Heart left ventricle (tissue), 16 donors: ENCODE measurements at places on chromosomes 7 and 10. TPM values are rescaled to one million over a fixed set of nuclear protein-coding genes. Genes with fewer than 3 reads are reported as not detected.
A peak's percentile ranks its signal among the peaks of the same experiment; 100 is the strongest.

DNA sequence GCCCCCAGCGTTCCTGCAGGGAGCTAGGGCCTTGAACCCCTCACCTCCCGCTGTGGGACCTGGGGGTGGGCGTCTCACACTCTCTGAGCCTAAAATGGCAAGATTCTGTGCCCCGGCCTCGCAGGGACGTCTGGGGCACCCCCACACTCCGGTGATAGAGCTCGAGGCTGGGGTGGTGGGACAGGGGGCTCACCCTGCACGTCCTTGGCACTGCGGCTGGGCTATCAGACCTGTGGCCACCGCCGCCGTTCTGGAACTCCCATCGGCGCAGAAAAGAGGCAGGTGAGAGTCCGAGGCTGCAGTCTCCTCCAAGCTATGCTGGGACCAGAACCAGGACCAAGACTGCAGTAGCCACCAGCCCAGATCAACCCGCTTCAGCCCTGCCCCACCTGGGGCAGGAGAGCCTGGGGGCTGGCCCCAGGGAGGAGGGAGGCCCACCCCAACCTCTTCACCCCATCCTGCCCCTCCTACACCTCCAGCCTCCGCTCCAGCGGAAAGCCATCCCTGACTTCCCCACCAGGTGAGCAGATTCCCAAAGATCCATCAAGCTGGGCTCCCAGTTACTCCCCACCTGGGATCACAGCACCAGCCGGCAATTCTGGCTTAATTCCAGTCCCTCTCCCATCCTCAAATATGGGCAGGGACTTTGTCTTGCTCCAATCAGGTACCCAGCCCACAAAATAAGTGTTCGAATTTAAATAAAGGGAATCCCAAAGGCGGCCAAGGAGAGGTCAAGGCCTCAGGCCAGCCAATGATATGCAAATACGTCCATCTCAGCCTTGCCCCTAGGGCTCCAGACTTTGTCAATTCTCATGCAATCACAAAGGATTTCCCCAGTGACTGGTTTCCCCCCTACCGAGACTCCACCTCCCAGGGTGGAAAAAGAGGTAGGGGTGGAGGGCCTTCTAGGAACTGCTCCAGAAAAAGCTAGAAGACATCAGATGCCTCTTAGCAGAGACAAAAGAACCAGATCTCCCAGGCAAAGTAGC, 16.4 kb downstream of the TNRC18 start:
- H3K4me3 ChIP-seq: no peak overlapping the region
- DNase-seq: no peak
- H3K27ac ChIP-seq: no peak overlapping the region
- H3K36me3 ChIP-seq: peaks cover 19% of the 10 kb centered on the region
- peaks cover 9% of the 10 kb centered on the region for H3K4me1 ChIP-seq
- H3K27me3 ChIP-seq: no peaks in the 10 kb centered on the region

DNA sequence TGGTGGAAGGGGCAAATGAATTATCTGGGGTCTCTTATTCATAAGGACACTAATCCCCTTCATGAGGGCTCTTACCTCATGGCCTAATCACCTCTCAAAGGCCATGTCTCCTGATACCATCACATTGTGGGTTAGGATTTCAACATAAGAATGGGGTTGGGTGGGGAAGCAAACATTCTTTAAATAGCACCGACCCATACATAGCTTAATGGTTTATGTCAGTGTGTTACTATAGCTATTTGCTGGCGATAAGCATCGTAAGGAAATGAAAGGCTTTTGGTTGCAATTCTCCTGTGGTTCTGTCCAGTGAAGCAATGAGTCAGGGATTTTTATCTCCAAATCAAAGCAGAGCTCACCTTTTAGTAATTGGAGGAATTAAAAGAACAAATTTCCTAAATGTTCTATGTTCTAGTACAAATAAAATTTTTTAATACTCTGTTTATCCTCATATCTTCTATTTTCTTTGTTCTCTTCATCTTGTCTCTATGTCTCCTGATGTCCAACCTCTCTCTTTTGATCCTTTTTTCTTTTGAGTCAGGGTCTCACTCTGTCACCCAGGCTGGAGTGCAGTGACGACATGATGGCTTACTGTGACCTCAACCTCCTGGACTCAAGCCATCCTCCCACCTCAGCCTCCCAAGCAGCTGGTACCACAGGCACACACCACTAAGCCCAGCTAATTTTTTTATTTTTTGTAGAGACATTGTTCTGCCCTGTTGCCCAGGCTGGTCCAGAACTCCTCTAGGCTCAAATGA, 57.0 kb upstream of the GLCCI1 start:
- H3K4me3 ChIP-seq: no peak overlapping the region
- no peaks in the 10 kb centered on the region for H3K36me3 ChIP-seq
- H3K4me1 ChIP-seq: no peaks in the 10 kb centered on the region
- DNase-seq: no peak
- H3K27ac ChIP-seq: no peak overlapping the region

GRCh38 chr10:111493024-111493625, 416.3 kb downstream of the ADRA2A start:
- H3K27me3 ChIP-seq: no peaks in the 10 kb centered on the region
- H3K4me1 ChIP-seq: no peaks in the 10 kb centered on the region
- H3K27ac ChIP-seq: no peak overlapping the region
- H3K36me3 ChIP-seq: no peaks in the 10 kb centered on the region
- no peak for DNase-seq
- no peak overlapping the region for H3K4me3 ChIP-seq

- H3K4me3 ChIP-seq: no peak overlapping the region
- H3K4me1 ChIP-seq: no peaks in the 10 kb centered on the region
- peak overlapping the region; percentile 38 for H3K27ac ChIP-seq
- H3K36me3 ChIP-seq: no peaks in the 10 kb centered on the region
- DNase-seq: no peak
Measured at GRCh38 chr10:62182595-62182994, 86.0 kb downstream of the RTKN2 start.

GRCh38 chr10:27746397-27747095, 927 bp upstream of the MKX start:
- H3K4me3 ChIP-seq: peak overlapping the region; percentile 69
- peaks cover 46% of the 10 kb centered on the region for H3K4me1 ChIP-seq
- DNase-seq: no peak
- no peak overlapping the region for H3K27ac ChIP-seq
- no peaks in the 10 kb centered on the region for H3K36me3 ChIP-seq

DNA sequence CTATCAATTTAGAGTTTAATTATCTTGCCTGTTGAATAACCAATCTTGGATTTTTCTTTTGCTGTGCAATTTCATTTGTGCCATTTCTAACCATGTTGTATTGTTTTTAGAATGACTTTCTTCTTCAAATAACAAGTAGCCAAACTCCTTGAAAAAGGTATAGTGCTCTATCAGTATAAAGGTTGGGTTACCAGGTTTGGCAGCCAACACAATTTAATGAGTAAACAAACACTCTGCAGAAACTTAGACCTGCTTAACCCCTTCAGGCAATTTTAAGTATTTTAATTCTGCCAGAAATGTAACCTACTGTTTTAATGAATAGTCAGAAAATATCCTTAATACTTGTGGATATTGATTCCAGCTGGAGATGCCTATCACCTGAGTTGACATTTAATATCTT, 299.8 kb downstream of the ARL4A start:
- H3K27ac ChIP-seq: no peak overlapping the region
- H3K4me1 ChIP-seq: no peaks in the 10 kb centered on the region
- DNase-seq: no peak
- no peaks in the 10 kb centered on the region for H3K36me3 ChIP-seq
- H3K4me3 ChIP-seq: no peak overlapping the region
- no peaks in the 10 kb centered on the region for H3K27me3 ChIP-seq

DNA sequence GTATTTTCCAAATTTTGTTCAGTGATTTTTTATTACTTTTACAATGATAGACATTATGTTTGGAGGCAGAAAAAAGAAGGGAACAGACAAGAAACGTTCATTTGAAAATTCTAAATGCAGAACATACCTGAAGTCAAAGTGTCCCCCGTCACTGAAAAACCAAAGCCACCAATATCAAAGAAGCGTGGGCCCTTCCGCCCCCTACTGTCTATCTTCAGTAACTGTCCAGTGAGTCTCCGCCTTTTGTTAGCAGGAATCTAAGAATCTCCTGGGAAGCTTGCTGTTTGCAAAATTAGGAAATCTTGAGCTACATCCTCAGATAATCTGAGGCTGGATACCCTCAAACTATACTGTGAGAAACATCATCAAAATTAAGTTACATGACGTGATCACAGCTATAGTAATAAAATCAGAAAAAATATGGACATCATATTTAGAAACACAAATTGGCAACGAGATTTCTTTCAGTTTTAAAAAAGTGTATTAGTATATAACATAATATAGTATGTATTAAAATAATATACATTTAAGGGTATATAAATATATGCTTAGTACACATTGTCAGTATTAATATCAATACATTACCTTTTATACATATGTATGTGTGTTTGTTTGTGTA, 169.3 kb upstream of the AKR1E2 start:
- no peaks in the 10 kb centered on the region for H3K27me3 ChIP-seq
- peak; percentile 57 for DNase-seq
- H3K4me3 ChIP-seq: no peak overlapping the region
- peaks cover 14% of the 10 kb centered on the region for H3K4me1 ChIP-seq

DNA sequence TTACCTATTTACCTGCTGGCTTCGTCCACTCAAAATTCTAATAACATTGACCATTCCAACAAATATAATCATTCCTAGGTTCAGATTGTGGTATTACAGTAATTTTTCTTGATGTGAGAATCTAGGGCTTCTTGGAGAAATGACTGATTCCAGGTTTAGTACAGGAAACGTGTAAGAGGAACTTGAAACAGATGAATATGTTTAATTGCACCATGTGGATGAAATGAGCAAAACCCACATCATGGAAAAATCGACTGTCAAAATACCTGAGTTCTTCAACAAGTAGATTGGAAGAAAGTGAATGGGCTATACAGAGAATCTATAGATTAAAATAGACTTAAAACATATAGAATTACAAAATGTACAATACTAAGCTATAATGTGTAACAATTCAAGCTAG, 24.9 kb upstream of the OR9A4 start:
- H3K27ac ChIP-seq: no peak overlapping the region
- no peak for DNase-seq
- no peaks in the 10 kb centered on the region for H3K4me1 ChIP-seq
- no peak overlapping the region for H3K4me3 ChIP-seq
- no peaks in the 10 kb centered on the region for H3K36me3 ChIP-seq

GRCh38 chr10:123517426-123517825, 148.7 kb upstream of the GPR26 start:
- H3K36me3 ChIP-seq: no peaks in the 10 kb centered on the region
- DNase-seq: no peak
- no peaks in the 10 kb centered on the region for H3K4me1 ChIP-seq

GRCh38 chr7:102073931-102074880, 212.5 kb upstream of the SH2B2 start:
- no peak overlapping the region for H3K4me3 ChIP-seq
- H3K27me3 ChIP-seq: no peaks in the 10 kb centered on the region
- H3K4me1 ChIP-seq: no peaks in the 10 kb centered on the region
- DNase-seq: no peak

DNA sequence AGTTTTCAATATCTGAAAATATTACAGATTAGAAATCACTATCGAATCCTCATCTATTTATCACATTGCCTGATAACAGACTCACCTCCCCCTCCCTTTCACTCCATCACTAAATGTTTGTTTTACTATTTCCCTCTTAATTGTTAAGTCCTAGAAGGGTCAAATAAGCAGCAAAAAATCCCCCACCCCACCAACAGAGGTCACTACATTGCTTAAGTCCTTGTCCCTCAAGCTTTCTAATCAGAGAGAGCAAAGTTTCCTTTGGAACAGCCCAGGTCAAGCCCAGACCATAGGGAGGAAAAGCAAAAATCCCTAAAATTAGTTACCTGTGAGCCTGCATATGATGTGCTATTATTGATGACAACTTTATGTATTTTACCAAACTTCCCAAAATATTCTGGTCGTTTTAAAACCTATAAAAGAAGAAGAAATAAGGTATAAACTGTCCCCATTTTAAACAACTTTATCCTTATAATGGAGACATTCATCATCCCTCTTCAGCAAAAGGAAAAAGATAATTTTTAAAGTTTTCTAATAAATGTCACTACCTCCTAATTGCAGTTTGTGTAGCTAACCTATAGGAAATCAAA, 95.0 kb downstream of the CNOT4 start:
- no peak for DNase-seq
- no peaks in the 10 kb centered on the region for H3K27me3 ChIP-seq
- peaks cover 27% of the 10 kb centered on the region for H3K36me3 ChIP-seq
- H3K27ac ChIP-seq: no peak overlapping the region
- no peak overlapping the region for H3K4me3 ChIP-seq
- H3K4me1 ChIP-seq: no peaks in the 10 kb centered on the region

- no peaks in the 10 kb centered on the region for H3K36me3 ChIP-seq
- no peaks in the 10 kb centered on the region for H3K27me3 ChIP-seq
- no peak overlapping the region for H3K4me3 ChIP-seq
- no peak overlapping the region for H3K27ac ChIP-seq
- H3K4me1 ChIP-seq: no peaks in the 10 kb centered on the region
Measured at GRCh38 chr10:129552119-129552518, 85.1 kb downstream of the MGMT start.

DNA sequence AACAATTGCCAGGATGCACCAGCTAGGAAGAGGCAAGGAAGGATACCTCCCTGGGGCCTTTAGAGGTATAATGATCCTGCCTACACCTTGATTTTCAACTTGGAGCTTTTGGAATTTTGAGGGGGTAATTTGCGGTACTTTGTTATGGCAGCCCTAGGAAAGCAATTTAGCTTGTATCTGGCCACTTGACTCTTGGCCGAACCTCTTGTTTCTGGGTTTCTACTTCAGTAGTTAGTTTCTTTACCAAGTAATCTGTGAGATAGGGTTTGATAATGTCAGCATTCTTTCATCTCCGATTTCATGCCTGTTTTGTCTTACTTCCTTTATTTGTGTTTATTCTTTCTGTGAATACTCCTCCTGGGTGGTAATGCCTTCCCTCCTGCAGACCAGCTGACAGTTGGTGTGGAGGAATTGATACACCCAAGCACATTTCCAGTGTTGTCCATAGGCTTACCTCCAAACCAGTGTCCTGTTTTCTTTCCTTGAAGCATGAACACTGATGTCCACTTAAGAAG, 163.7 kb downstream of the SND1 start:
- no peaks in the 10 kb centered on the region for H3K27me3 ChIP-seq
- no peak for DNase-seq
- H3K27ac ChIP-seq: no peak overlapping the region
- no peaks in the 10 kb centered on the region for H3K4me1 ChIP-seq
- no peak overlapping the region for H3K4me3 ChIP-seq

DNA sequence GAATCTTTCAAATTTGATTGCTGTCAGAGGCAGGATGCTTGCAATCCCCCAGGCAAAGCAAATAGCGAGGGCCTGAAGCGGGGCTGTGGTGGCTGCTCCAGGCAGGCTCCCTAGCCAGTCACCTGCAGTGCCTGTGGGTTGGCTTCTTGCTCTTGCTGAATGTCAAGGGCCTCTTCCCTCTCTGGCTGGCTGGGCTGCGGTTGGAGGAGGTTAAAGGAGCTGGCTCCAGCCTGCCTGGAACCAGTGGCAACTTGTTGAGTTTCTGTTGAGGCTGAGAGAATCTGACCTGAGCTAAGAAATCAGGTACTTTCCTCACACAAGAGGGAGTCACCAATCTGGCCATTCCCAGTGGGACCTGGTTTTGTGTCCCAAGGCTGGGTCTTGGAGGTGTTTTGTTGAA, 134.7 kb downstream of the TMEM178B start:
- no peaks in the 10 kb centered on the region for H3K27me3 ChIP-seq
- H3K4me3 ChIP-seq: no peak overlapping the region
- H3K4me1 ChIP-seq: peaks cover 2% of the 10 kb centered on the region

- no peaks in the 10 kb centered on the region for H3K36me3 ChIP-seq
- no peak overlapping the region for H3K27ac ChIP-seq
- no peak for DNase-seq
- H3K27me3 ChIP-seq: no peaks in the 10 kb centered on the region
Measured at GRCh38 chr10:34655286-34656170, 159.6 kb downstream of the PARD3 start.

Gene VSIR
- 48.1 TPM for total RNA-seq

Gene CRYGN
- not detected for total RNA-seq

Gene CLRN3
- total RNA-seq: not detected

Gene NUDT5
- 11.8 TPM for total RNA-seq

Gene CTAGE15
- total RNA-seq: not detected

Gene SCART1
- total RNA-seq: 0.27 TPM
